ENCODE measurements at places on chromosomes 7 and 10.

DNA sequence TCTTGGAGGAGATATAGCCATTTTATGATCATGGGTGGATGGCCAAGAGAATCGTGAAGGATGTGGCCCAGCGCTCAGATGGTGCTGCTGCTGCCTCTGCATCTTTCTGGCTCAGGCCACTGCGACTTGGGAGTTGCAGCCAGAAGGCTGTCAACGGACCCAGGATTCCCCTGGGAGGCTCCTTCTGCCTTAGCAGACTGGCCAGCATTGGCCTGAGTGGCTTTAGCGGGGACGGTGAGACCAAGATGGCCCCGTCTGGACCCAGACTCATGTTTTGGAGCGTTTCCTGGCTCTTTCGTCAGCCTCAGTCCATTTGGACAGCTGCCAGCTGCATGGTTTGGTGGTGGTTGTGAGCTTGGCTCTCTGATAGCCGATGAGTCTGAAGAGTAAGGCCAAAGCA, 97.2 kb downstream of the GALNT17 start:
- DNase-seq: no peak

- peak; percentile 64 for DNase-seq
These were observed 79.4 kb downstream of the VWC2 start for GRCh38 chr7:49852619-49853462.

DNA sequence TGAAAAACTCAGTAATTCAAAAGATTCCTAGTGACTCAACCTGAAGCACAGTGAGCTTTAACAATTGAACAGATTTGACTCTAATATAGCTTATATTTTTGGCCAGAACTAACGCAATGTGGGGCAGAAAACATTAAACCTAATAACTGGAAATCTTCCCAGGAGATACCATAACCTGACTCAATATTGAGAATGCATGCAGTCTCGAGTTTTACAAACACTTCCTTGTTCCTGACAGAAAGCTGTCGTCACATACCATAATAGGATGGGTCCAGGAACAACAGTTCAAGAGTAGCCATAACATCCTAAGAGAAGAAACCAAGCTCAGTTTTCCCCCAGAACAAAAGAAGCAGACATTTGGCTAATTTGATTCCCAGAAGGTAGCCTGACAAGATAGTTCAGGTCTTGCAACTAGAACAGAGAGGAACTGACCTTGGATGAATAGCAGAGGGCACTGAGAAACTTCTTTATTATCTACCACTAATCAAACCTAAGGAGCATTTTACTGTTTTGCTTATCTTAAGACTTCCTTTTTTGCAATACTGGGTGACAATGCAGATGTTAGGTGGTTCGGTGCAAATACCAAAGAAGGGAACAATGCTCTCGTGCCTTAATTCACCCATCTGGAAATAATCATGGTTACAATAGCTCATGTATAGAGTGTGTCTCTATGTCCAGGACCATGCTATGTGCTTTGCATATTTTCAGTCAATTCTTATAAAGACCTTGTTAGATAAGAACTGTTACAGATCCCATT, 38.6 kb upstream of the ACSL5 start:
- no peak for DNase-seq

DNA sequence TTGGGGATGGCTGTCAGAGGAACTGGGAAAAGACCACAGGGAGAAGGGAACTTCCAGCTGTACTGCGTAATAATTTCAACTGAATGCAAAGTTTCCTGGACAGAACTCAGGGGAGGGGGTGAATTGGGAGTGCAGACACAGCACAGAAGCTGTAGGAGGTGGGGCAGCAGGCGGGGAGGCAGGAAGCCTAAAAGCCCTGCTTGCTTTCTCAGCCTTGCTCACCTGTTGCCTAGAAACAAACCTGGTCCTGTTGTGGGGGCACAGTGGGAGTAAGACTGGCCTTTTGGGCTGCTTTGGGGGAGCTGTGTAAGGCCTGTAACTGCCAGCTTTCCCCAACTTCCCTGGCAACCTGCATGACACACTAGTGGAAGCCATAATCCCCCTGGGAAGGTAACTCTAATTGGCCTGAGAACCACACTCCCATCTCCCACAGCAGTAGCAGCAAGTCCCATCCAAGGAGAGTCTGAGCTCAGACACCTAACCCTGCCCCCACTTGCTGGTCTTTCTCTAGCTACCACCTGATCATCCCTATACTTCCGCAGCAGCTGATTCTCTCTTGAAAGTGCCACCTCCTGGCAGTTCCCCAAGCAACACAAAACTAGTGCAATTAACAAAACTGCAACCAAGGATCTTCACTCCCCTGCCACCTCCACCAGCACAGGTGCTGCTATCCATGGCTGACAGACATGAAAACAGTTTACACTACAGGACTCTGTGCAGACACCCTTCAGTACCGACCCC, 1239.3 kb downstream of the SORCS1 start:
- no peak for DNase-seq

DNA sequence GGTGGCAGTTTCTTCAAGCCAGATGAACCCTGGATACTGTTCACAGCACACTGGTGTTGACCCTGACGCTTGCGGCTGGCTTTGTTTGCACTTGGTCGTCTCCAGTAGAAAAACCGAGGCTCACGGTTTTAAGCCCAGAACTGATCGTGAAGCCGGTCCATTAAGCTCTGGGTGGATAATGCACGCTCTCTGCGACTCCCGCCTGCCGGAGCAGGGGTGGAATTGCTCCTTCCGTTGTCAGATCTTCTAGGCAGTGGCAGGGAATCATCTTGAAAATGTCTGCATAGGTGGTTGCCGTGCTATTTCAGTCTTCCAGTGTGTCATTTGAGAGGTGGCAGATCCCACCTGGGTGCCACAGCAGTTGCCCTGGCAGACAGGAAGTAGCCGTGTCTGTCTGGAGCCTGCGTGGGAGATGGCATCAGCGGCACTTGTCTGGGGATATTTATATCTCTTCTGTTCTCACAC, 35.9 kb upstream of the AP5Z1 start:
- DNase-seq: peak; percentile 64

- no peak for DNase-seq
These were observed 3.2 kb downstream of the GJD4 start for GRCh38 chr10:35608328-35608672.

- peak; percentile 66 for DNase-seq
These were observed 89.2 kb downstream of the RNF216 start for GRCh38 chr7:5692112-5692844.

GRCh38 chr10:112314822-112315474, 31.7 kb downstream of the TECTB start:
- DNase-seq: peak; percentile 80

DNA sequence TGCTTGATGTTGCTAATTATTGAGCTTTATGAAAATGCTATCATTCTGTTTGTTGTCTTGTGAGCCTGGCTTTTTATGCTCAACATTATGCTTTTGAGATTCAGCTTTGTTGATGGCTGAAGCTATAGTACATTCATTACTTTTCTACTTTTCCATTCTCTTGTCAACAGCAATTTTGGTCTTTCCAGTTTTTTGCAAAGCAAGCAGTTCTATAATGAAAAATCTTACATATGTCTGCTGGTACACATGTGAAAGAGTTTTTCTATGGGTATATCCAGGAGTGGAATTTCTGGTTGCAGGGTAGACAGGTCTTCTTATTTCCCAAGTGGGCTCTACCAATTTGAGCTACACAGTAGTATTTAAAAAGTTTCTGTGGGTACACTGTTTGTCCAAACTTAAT, 36.8 kb downstream of the SLC35B4 start:
- DNase-seq: no peak

GRCh38 chr7:2049782-2050510, 182.8 kb downstream of the MAD1L1 start:
- no peak for DNase-seq

- no peak for DNase-seq
These were observed 37.6 kb downstream of the TMEM168 start for GRCh38 chr7:112752576-112752975.

- no peak for DNase-seq
These were observed 24.5 kb downstream of the FRMD4A start for GRCh38 chr10:14306190-14306589.
